ENCODE measurements at places on chromosomes 16 and 17. TPM values are rescaled to one million over a fixed set of nuclear protein-coding genes. Genes with fewer than 3 reads are reported as not detected.
A peak's percentile ranks its signal among the peaks of the same experiment; 100 is the strongest.

GRCh38 chr16:180681-181564 is 664 bp downstream of the HBQ1 start:
- H3K27ac ChIP-seq = no peak overlapping the region
- DNase-seq = peak; percentile 13
- H3K27me3 ChIP-seq = peaks cover 27% of the 10 kb centered on the region
- peaks cover 5% of the 10 kb centered on the region for H3K36me3 ChIP-seq
- H3K4me1 ChIP-seq = no peaks in the 10 kb centered on the region
- peak overlapping the region; percentile 33 for H3K4me3 ChIP-seq

DNA sequence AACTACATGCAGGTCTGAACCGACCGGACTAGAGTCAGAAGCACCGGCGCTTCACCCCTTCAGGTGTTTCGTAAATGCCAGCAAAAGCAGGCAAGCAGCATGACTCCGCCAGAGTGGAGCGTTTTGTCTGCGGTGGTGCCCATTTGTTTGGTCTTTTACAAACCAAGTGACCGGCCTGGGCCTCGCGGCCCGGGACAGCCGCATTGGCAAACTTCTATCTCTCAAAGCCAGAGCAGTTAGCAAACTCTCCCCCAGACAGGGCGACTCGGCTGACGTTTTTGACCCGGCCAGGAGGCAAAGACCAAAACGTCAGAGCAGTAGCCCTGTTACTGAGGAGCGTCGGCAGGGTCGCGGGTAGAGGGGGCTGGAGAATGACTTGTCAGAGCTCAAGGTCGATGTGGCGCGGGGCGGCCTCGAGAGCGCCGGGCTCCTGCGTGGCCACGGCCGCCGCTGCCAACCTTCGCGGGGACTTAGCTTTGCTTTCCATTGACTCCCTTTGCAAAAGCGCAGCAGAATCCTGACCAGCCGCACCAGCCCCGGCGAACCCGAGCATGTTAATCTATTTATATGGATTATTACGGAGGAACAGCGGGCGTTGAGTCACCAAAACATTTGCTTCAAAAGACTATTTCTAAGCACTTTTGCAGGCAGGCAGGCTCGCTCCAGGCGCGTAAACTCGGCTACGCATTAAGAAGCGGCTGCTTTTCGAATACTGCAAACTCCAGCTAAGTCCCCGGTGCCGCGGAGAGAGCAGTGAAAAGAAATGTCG is 763 bp upstream of the SOX9 start:
- no peaks in the 10 kb centered on the region for H3K4me1 ChIP-seq
- no peak overlapping the region for H3K4me3 ChIP-seq
- no peak overlapping the region for H3K27ac ChIP-seq
- no peaks in the 10 kb centered on the region for H3K36me3 ChIP-seq

DNA sequence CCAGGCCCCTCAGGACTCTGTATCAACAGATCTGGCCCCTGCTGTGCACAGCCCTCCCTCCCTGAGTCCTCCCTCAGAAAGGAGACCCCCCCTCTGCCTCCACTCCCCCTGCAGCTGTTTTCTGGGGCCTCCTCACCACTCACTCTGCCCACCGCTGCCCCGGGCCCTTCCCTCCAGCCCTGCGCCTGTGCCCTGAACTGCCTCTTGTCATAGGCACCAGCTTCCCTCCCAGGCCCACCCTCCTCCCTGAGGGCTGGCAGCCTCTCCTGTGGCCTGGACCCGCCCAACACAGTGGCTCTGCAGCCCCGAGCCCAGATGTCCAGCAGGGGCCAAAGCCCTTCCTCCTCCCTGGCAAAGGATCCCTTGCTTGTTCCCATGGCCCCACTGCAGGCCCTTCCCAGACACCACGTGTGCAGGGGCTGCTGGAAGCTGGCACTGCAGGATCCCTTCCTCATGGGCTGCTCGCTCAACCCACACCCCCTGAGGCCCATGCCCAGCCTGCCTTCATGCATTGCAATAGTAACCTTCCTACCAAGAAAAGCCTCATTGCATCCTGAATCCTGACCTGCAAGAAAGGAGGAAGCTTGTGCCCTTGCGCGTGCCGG is 25.8 kb downstream of the GNPTG start:
- no peaks in the 10 kb centered on the region for H3K27me3 ChIP-seq
- H3K27ac ChIP-seq = no peak overlapping the region
- DNase-seq = no peak
- peaks cover 12% of the 10 kb centered on the region for H3K4me1 ChIP-seq

GRCh38 chr17:62925267-62925836 is 40.7 kb upstream of the TANC2 start:
- H3K36me3 ChIP-seq = no peaks in the 10 kb centered on the region
- H3K4me1 ChIP-seq = no peaks in the 10 kb centered on the region
- no peak overlapping the region for H3K27ac ChIP-seq
- H3K4me3 ChIP-seq = no peak overlapping the region

- H3K36me3 ChIP-seq = peaks cover 65% of the 10 kb centered on the region
- H3K4me1 ChIP-seq = peaks cover 10% of the 10 kb centered on the region
- H3K27me3 ChIP-seq = no peaks in the 10 kb centered on the region
- peak overlapping the region; percentile 5 for H3K27ac ChIP-seq
- DNase-seq = no peak
These were observed 46.0 kb downstream of the TNRC6A start for GRCh38 chr16:24775455-24775854.

DNA sequence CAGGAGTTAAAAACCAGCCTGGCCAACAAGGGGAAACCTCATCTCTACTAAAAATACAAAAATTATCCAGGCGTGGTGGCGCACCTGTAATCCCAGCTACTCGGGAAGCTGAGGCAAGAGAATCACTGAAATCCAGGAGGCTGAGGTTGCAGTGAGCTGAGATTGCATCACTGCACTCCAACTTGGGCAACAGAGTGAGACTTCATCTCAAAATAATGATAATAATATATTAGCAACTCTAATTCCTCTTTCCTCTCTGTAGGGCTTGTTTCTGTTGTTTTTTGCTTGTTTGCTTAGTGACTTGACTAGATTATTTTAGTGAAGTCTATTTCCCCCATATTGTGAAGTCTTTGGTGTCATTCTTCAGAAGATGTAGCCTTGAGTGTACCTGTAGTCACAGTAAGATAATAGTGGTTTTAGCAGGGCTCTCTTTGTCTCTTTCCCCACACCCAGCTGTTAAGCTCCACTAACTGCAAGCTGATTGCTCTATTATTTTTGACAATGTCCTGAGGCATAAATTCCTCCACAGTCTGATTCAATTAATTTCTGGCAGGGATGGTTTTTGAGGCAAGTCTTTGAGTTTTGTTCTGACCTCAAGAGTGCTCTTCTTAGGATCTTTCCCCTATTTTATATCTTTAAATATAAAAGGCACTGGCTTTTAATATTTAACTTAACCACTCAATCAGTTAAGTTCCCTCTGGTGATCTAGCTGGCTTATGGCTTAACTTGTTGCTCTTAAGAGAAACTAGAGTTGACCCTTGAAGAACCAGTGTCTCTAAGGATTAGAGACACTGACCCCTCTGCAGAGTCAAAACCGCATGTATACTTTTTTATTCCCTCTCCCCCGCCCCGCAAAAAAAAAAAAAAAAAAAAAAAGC is 18.6 kb upstream of the TNFSF12 start:
- peaks cover 5% of the 10 kb centered on the region for H3K27me3 ChIP-seq
- H3K4me3 ChIP-seq = no peak overlapping the region
- no peaks in the 10 kb centered on the region for H3K4me1 ChIP-seq

DNA sequence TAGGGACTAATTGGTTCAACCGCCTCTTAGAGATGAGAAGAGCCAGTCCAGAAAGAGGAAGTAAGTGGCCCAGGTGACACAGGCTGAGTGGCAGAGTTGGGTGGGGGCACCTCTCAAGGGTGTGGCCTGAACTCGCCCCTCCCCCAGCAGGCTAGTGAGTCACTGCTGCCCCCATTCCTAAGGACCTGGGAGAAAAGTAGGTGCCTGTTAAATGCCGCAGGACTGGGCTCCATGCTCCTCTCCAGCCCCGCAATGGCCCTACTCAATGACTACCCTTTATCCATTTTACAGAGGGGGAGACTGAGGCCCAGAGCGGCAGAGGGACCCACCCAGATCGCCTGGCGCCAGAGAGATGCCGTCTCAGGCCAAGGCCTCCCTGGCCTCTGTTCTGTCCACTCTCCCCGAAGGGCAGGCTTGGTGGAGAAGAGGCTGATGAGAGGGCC is 8.1 kb downstream of the TMEM235 start:
- DNase-seq = no peak
- H3K27me3 ChIP-seq = no peaks in the 10 kb centered on the region
- no peaks in the 10 kb centered on the region for H3K4me1 ChIP-seq
- H3K27ac ChIP-seq = no peak overlapping the region

CD68 gene
- 10.1 TPM for total RNA-seq

CD300LB gene
- total RNA-seq = not detected

SYT17 gene
- total RNA-seq = 0.34 TPM

SYNGR2 gene
- total RNA-seq = 92.5 TPM

MYL11 gene
- 3.4 TPM for total RNA-seq

All from activated T-helper 2 cell treated with anti-CD3 and anti-CD28 coated beads, Interferon-gamma antibody, Interleukin-2, Interleukin-4, amounts not matched to agents 10 μg/mL and 5 μg/mL and 100 μg/mL, durations not matched to agents 14 hours and 24 hours and 36 hours (primary cell).